ENCODE measurements at places on chromosomes 12 and 14. TPM values are rescaled to one million over a fixed set of nuclear protein-coding genes. Genes with fewer than 3 reads are reported as not detected.

The LAG3 gene
- 0.22 TPM for total RNA-seq

The LETMD1 gene
- total RNA-seq = 19.7 TPM

The NGB gene
- not detected for total RNA-seq

The REM2 gene
- total RNA-seq = not detected

The ING4 gene
- total RNA-seq = 25.3 TPM

The TAS2R43 gene
- total RNA-seq = not detected

The PAPOLA gene
- total RNA-seq = 132 TPM

The CAPS2 gene
- 14.4 TPM for total RNA-seq

- DNase-seq = peak; percentile 99
Measured at GRCh38 chr12:52050758-52051541, at the start of gene NR4A1. NR4A1 (plus strand) TSS chr12:52051442; CDS start chr12:52054329, 2,887 bp downstream.

GRCh38 chr12:89103831-89104230 lies 248.5 kb downstream of the DUSP6 start:
- DNase-seq = no peak

DNA sequence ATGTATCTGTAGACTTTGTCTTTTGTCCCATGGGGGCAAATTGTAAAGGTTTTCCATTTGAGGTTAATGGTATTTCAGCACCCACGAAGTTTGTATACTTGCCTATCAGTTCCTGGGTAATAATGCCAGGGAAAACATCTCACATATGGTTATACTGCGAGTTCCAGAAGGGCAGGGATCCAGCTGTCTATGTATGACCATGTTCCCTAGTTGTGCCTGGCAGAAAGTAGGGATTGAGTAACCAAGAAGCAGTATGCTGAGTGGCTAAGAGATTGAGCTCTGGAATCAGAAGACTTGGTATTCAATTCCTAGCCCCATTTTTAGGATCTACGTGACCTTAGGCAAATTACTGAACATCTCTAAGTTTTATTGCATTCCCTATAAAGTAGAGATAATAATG lies 173.2 kb upstream of the PWP1 start:
- no peak for DNase-seq

- DNase-seq = no peak
Measured at GRCh38 chr12:66900616-66901015, 221.7 kb upstream of the GRIP1 start.

- no peak for DNase-seq
Measured at GRCh38 chr12:121801595-121802484, 2.0 kb upstream of the SETD1B start.

- no peak for DNase-seq
Measured at GRCh38 chr12:41108032-41108431, 80.1 kb upstream of the PDZRN4 start.

DNA sequence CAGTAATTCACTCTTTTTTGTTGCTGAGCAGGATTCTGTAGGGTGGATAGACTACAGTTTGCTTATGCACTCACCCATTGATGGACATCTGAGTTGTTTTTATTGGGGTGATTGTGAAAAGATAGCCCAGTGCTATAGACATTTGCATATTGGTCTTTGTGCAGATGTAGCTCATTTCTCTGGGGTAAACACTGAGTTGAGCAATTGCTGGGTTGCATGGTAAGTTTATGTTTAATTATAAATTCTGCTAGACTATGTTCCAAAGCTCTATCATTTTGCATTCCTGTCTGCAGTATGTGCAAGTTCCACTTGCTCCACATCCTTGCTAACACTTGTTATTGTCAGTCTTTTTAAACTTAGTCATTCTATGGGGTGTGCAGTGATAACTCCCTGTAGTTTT lies 65.4 kb upstream of the RFLNA start:
- DNase-seq = no peak

DNA sequence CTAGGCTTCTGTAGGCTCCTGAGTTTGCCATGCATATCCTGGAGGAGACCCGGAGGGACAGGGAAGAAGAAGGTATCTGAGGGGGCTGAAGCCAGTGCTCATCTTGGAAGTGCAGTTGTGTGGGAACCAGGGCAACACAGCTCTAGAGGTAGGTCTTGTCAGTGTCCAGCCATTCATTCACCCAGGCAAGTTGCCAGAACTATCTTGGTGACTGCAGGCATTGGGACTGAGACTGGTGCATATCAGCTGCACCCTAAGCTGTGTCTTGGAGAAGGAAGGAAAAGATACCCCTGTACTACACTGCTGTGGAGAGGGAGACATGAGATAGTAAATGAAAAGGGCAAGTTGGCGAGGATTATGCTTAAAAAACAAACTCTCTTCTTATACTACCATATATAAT lies 4.9 kb upstream of the WIF1 start:
- DNase-seq = no peak

- no peak for DNase-seq
Measured at GRCh38 chr14:24233538-24233866, 773 bp downstream of the GMPR2 start.

Measured in Right ventricle myocardium superior (tissue), 1 donor.